ENCODE measurements at places on chromosomes 7 and 10.
A peak's percentile ranks its signal among the peaks of the same experiment; 100 is the strongest.

DNA sequence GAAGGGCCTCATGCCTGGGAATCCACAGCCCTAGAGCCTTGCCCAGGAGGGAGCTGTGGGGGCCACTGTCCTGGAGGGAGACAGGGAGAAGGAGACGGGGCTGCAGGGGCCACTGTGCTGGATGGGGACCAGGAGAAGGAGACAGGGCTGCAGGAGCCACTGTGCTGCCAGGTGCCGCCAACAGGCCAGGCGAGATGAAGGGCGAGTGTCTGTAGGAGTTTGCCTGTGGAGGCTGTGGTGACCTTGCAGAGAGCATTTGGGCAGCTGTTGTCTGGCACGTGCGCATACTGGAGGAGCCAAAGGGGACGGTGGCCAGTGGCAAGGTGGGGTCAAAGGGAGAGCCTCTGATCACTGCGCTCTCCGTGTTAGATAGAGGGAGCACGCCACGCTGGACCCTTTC is 79.2 kb downstream of the NKX6-2 start:
- no peak for DNase-seq

DNA sequence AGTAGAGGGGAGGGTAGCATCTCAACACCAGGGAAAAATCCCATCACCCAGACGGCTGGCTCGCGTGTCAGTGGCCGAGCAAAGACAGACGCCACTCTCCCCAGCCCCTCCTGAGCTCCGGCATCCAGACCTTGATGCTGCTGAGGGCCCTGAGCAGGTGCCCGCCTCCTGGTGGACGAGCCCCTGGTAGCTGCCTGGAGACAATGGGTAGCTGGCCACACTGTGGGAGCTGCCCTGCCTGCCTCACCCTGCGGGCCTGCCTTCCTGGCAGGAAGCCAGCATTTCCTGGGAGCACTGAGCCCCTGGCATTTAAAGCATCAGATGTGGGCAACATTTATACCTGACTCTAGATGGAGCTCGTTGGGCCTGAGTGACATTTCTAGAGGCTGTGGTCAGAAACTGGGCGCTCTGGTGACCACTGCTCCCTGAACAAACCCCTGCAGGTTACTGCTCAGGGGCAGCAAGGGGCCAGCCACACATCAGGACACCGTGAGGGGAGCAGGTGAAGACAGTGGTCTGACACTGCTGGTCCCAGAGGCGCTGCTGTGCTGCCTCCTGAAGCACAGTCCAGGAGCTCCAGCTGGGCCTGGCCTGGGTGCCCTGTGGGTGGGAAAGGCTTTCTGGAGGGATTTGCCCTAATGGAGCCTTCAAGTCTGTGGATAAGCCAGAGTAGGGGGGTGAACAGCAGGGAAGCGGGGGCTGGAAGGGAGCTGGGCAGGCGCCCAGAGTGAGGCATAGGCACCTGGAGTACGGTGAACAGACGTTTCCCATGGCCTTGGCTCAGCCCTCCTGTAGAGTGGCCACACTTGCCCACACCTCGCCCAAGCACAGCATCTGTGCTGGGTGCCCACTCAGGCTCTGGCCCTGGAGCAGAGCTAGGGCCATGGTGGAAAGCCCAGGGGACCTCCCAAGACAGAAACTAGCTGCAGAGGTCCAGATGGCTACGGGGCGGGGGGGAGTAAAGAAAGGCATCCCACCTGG is 138.7 kb downstream of the MAPK8 start:
- DNase-seq: no peak

GRCh38 chr10:75238182-75239095 is 2.7 kb upstream of the COMTD1 start:
- DNase-seq: no peak

- DNase-seq: no peak
These were observed 17.6 kb downstream of the KRIT1 start for GRCh38 chr7:92228100-92228499.

- DNase-seq: no peak
These were observed 30.1 kb downstream of the TNS3 start for GRCh38 chr7:47551668-47552440.

GRCh38 chr7:100353685-100354330 is 4.1 kb upstream of the PILRB start:
- no peak for DNase-seq

DNA sequence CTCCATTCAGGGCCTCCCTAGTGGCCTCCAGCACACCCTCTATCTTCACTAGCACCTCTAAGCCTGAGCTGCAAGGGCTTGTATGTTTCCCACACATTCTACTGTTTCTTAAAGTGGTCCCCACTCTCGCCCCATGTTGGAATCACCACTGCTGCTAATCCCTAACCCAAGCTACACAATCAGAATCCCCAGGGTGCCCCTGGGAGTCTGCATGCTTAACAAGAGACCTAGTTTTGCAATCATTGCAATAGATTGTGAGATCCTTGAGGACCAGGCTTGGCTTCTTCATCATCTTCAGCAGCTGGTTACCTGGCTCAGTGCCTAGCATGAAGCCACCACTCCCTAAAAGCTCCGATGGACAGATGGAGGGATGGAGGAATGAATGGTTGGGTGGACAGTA is 113.9 kb downstream of the MYOF start:
- no peak for DNase-seq

DNA sequence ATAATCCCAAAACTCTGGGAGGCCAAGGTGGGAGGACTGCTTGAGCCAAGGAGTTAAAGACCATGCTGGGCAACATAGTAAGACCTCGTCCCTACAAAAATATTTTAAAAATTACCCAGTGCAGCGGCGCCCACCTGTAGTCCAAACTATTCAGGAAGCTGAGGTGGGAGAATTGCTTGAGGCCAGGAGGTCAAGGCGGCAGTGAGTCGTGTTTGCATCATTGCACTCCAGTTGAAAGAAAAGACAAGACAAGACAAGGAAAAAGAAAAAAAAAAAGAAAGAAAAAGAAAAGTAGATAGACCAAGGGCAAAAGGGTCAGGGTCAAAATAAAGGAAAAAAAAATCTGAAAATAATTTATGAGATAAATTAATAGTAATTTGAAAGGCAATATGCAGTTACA is 5.8 kb downstream of the ANXA7 start:
- DNase-seq: no peak

DNA sequence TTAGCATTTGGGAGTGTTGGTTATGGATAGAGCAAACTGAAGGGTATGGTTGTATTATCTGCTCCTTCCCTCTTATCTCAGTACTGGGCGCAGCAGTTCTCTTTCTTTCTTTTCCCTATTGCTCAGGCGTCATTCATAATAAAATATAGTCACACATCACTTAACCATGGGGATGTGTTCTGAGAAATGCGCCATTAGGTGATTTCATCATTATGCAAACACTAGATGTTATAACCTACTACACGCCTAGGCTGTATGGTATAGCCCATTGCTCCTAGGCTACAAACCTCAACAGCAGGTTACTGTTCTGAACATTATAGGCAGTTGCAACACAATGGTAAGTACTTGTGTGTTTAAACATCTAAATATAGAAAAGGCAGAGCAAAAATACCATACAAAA is 401.7 kb downstream of the EXOC4 start:
- DNase-seq: no peak

- no peak for DNase-seq
These were observed 299.6 kb downstream of the CSTF2T start for GRCh38 chr10:51399840-51400239.

GRCh38 chr7:93310346-93310745 is 78.2 kb downstream of the VPS50 start:
- no peak for DNase-seq

GRCh38 chr7:48875045-48875916 is 49.1 kb upstream of the CDC14C start:
- DNase-seq: peak; percentile 47

DNA sequence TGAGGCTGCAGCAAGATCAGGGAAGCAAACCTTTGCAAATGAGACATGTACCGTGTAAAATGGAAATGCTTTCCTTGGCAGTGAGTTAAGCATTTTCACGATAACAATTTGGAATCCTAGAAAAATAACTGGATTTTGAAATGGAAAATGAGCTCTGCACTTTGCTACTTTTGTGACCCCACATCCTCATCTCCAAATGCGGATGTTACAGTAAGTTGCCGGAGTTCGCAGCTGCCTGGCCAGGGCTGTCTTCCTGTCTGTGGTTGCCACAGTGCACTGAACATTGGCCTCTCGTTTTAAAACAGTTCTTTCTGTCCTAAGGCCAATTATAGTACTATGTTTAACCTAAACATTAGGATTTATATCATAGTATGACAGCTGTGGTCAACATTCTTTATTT is 136.2 kb upstream of the FZD8 start:
- DNase-seq: no peak

GRCh38 chr7:151796091-151796870 is 80.6 kb downstream of the PRKAG2 start:
- no peak for DNase-seq

DNA sequence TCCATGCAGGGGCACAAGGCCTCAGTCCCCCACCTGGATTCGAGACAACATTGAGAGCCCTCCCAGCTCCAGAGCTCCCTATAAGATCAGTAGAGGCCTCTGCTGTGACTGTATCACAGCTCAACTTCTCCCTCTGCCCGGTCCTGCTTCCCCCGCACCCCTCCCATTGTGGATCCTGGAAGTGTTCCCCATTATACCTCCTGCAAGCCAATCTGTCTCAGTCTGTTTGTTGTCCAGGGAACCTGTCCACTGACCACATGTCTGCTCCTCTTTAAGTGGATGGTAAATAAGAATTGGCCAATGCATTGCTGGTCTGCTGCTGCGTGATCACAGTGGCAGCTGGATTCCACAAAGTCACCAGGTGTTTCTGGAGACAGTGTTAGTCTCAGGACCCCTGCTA is 259.7 kb upstream of the HABP2 start:
- DNase-seq: no peak

GRCh38 chr10:82464191-82464818 is 589.3 kb downstream of the NRG3 start:
- DNase-seq: no peak

GRCh38 chr10:132266594-132267161 is 41.1 kb downstream of the STK32C start:
- no peak for DNase-seq

Measured in NCI-H1930 (cell line).